Erythroblast (primary cell): ENCODE measurements at places on chromosomes 2 and 18.

- DNase-seq, result no peak
Measured at GRCh38 chr2:102425441-102426132, 2.6 kb downstream of the IL18RAP start.

GRCh38 chr2:103284750-103285149 is 522.9 kb downstream of the TMEM182 start:
- no peak for DNase-seq

GRCh38 chr18:22977847-22978701 is 44.9 kb downstream of the RBBP8 start:
- DNase-seq, result peak; percentile 13

DNA sequence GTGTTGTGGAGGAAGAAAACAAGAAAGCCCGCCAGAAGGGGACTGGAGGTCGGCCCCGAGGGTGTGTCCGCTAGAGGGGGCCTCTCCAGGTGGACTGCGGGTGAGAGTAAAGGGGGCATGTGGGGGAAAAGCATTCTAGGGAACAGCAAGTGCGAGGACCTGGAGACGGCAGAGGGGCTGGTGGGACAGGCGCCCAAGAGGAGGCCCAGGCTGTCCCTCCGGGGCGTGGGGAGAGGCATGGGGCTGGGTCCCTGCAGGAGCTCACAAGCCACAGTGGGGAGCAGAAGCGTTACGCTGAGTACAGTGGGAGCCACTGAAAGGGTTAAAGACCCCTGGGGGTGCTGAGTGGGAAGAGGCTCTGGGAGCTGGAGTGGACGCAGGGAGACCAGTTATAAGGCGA is 1.6 kb upstream of the KLF11 start:
- no peak for DNase-seq

DNA sequence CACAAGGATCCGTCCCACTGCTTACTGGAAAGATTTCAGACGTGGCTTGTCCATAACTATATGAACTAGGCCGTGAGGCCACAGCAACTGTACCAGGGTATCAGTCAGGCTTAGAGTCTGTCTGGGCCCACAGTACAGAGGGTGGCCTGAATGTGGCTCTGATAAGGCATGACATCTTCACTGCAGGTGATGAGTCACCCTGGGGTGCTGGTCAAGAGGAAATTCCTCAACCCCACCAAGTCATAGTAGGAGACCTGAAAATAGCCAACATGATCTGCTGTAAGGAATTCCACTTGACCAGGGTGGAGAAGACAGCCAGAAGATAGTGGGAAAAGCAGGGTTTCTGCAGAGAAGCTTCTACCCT is 107.7 kb downstream of the INHBB start:
- DNase-seq, result no peak

- no peak for DNase-seq
Measured at GRCh38 chr2:75071766-75072165, 113.3 kb downstream of the POLE4 start.

DNA sequence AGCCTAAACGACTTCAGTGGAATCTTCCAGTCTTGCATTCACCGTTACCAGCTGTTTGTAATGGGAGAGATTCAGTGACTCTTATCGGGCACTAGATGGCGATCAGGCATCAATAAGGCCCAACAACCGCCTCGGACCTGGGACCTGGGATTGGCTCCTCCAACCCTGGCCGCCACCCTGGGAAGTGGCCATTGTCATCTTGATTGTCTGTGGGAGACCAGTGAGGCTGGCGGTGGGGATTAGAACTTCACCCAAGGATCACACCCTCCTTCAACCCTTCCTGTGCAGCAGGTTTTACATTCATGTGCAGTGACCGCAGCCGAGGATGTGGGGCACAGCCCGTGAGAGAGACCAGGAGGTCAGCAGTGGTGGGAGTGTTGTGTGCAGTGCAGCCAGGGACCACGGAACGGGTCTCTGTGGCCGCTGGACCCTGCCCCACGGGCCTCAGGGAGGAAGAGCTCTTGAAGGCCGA is 85.3 kb downstream of the SPP2 start:
- peak; percentile 41 for DNase-seq

- DNase-seq, result no peak
Measured at GRCh38 chr2:180328795-180329422, 321.8 kb upstream of the CWC22 start.

GRCh38 chr2:113060796-113061195 is 1.8 kb downstream of the IL36RN start:
- no peak for DNase-seq

DNA sequence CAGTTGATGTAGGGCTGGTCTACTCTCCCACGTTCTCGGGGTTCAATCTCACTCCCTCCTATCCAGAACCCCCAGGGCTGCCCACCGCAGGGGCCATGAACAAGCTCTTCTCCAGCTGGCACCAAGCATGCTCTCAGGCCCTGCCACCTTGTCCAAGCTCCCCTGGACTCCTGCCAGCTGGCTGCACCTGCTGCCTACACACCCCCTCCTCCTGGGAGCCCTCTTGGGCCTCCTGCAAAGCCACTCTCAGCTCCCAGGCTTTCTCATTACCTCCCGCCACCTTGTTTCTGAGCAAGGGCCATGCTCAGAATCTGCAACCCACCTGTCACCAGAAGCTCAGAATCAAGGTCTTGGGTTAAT is 56.0 kb downstream of the HDAC4 start:
- no peak for DNase-seq

DNA sequence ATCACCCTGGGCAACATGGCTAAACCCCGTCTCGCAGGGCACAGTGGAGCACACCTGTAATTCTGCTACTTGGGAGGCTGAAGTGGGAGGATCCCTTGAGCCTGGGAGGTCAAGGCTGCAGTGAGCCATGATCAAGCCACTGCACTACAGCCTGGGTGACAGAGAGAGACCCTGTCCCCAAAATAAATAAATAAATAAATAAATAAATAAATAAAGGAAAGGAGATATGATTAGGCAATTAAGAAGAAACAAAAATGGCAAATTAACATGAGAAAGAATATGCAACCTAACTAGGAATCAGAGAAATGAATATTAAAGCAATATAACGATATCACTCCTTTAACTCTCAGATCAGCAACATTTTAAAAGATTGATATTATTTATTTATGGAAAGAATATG is 92.3 kb downstream of the C1D start:
- no peak for DNase-seq
